ENCODE measurements at places on chromosomes 2 and 18. TPM values are rescaled to one million over a fixed set of nuclear protein-coding genes. Genes with fewer than 3 reads are reported as not detected.

CGREF1 gene
- total RNA-seq: 14.9 TPM

CAPN14 gene
- total RNA-seq: 0.28 TPM

NOTO gene
- not detected for total RNA-seq

QPCT gene
- 35.0 TPM for total RNA-seq

NEB gene
- under 0.01 TPM for total RNA-seq

RGPD3 gene
- total RNA-seq: 0.85 TPM

COLEC12 gene
- 10.1 TPM for total RNA-seq

TRAPPC8 gene
- 43.1 TPM for total RNA-seq
